Stimulated activated CD8-positive, alpha-beta memory T cell treated with anti-CD3 and anti-CD28 coated beads, Interleukin-15, amount 100 ng/mL, for 4 hours (primary cell): ENCODE measurements at places on chromosomes 13 and 19.

DNA sequence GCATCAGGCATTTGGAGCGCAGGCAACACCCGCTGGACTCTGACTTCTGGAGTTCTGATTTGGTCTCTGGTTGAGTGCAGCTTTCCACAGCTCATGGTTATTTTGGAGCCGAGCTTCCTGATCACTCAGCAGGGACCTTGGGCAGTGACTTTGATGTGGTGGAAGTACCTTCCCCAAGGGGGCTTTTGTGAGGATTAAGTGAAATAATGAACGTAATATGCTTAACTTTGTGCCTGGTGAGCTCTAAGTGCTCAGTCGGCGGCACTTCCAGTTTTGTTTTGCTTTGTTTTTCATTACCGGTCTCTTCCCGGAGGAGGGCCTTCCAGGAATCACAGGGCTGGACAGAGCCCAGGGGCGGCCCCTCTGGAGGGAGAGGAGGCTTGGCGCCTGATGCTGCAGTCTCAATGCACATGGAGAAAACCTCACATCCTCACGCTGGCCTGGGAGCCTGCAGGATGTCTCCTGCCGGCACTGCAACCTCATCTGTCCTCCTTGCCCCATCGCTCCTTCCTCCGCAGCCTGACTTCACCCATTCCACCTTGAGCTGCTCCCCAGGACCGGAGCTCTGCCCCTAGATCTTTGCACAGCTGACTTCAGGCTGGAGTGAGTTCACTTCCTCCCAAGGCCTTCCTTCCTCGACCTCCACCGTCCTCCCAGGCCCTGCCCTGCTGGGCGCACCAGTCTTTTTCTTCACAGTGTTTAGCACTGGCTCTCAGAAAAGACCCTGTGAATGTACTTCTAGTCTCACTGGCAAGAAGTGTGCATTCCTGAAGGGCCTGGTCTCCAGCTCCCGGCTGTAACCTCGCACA lies 1.5 kb downstream of the PLEKHF1 start:
- no peak for DNase-seq

GRCh38 chr13:73168226-73168952 lies 109.6 kb downstream of the KLF5 start:
- DNase-seq = no peak

DNA sequence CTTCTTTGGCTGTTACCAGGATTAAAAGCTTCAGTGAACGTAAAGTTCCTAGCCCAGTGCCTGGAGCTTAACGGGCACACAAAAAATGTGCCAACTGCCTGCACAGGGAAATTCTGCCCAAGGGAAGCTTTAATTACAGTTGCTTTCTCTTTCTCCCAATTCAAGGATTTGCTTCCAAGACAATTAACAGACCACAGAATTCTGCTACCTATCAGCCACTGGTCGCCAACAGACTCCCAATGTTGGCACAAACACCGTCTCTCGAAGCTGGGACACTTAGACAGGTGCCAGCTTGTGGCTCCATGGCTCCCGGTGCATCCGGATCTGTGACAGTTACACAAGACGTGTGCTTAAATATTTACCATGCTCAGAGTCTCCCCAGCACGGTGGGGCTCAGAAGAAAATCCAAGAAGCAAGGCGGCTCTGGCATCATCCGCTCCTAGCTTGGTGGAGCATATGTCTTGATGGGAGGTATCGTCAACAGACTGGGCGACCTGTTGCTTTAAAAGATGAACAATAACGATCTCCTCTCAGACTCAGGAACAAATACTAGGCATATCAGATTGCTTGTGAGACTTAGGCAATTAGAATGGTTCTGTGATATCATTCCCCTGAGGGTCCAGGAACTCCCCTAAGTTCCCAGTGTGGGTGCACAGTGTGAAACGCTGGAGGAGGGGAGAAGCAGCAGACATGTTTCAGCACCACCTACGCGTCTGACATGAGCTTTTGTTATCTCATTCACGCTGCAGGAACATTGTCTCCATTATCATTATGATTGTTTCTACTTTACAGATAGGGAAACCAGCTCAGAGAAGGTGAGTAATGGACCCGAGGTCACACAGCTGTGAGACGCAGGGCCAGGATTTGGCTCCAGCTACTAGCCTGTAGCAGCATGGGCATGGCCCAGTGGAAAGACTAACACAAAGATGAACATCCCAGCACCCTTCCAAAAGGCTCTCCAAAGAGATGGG lies 61.6 kb downstream of the ALOX5AP start:
- no peak for DNase-seq

DNA sequence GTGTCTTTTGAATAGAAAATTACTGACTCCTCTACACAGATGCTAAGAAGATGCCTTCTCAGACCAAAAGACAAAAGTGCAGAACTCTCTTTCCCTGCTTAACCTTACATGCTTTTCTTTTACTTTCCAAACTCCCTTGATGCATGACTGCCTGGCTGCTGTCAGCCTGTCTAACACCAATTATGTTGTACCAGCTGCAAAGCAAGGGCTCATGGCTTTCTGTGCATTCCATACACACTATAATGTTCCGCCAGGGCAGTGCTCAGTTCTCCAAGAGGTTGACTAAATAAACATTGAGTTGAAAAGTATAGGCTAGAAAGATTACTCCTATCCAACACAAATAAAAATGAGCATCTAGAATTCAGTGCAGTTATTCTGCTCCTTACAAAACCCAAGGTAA lies 330.4 kb upstream of the NBEA start:
- DNase-seq = no peak

- no peak for DNase-seq
Measured at GRCh38 chr19:18232540-18233223, 6.4 kb upstream of the PDE4C start.

GRCh38 chr13:111370570-111371535 lies 50.4 kb downstream of the TEX29 start:
- no peak for DNase-seq

- DNase-seq = no peak
Measured at GRCh38 chr13:68076046-68076445, 845.9 kb upstream of the PCDH9 start.

GRCh38 chr19:12779162-12779993 lies 4.0 kb upstream of the HOOK2 start:
- no peak for DNase-seq

GRCh38 chr19:6720369-6721137 lies at the start of gene C3:
TSS of gene C3 (minus strand) at chr19:6720650. CDS start at chr19:6720589, 61 bp downstream.
- DNase-seq = no peak

GRCh38 chr19:34325981-34326787 lies 38.8 kb upstream of the GPI start:
- DNase-seq = no peak

GRCh38 chr19:18390065-18390907 lies 4.3 kb downstream of the GDF15 start:
- DNase-seq = no peak

DNA sequence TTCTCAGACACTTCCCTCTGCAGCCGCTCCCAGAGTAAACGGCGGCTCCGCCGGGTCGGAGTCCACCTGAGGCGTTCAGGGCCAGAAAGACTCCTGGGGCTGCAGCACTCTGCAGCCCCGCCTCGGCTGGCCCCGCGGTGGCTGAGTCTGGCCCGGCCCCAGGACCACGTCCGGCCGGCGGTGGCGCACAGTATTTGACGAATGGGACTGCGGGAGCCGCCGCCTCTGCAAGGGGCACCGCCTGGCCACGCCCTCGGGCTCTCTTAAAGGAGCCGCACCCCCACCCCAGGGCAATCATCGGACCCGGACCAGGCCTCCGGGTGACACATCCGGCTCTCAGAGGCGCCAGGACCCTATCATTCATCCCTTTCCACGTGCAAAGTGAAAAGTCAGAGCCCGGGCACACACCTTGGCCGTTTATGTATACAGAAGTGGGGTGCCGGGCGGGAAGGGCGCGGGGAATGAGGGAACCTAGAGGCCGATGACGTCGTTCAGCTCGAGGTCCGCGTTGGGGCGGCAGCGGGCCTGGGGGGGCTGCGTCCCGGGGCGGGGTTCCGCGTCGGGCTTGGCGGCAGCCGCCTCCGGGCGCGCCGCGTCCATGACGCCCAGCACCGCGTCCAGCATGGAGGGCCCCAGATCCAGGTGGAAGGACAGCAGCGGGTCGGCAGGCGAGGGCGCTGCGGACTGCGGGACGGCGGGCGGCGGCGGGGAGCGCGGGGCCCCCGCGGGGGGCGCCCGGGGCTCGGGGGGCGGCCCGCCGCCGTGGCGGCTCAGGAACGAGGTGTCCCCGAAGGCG lies 1.2 kb upstream of the LENG9 start:
- peak; percentile 32 for DNase-seq

DNA sequence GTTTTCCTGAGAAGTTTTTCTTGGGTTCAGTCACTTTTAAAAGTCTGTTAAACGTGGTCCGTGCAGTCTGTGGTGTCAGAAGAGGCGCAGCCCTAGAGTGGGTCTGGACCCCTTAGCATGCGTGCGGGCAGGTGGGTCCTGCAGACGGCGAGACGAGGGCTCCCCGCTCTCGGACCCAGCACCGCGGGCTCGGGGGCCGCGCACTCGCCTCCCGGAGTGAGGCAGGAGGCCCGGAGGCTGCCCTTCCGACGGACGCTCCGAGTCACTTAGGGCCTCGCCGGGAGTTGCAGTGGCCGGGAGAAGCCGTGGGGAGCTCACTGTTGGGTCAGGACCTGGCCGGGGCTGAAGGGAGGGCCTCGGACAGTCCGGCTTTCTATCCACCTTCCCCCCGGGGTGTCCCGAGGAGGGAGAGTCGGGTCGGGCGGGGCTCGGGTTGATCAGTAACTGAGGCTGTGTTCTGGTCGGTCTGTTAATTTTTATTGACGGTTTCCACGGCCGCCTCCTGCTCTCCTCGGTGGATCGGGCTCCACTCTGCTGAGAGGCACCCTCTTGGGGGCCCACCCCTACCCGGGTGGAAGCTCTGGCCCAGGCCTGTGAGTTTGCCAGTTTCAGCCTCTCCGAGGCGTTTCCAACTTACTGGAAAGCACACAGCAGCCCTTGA lies 1.3 kb downstream of the PTBP1 start:
- DNase-seq = no peak

- DNase-seq = no peak
Measured at GRCh38 chr13:50090211-50090610, 75.0 kb downstream of the KCNRG start.

GRCh38 chr19:10419646-10420443 lies 493 bp upstream of the PDE4A start:
- DNase-seq = no peak

DNA sequence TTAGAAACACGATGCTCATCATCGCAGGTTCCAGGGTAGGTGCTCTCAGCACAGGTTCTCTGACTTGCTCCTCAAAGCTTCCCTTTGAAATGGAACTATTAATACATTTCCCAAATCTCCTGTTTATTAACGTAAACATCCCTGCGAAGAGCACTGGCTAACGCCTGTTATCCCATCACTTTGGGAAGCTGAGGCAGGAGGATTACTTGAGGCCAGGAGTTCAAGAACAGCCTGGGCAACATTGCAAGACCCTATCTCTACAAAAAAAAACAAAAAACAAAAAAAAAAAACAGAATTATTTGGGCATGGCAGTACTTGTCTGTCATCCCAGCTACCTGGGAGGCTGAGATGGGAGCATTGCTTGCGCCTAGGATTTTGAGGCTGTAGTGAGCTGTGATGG lies 18.7 kb downstream of the CEACAM16 start:
- DNase-seq = no peak

DNA sequence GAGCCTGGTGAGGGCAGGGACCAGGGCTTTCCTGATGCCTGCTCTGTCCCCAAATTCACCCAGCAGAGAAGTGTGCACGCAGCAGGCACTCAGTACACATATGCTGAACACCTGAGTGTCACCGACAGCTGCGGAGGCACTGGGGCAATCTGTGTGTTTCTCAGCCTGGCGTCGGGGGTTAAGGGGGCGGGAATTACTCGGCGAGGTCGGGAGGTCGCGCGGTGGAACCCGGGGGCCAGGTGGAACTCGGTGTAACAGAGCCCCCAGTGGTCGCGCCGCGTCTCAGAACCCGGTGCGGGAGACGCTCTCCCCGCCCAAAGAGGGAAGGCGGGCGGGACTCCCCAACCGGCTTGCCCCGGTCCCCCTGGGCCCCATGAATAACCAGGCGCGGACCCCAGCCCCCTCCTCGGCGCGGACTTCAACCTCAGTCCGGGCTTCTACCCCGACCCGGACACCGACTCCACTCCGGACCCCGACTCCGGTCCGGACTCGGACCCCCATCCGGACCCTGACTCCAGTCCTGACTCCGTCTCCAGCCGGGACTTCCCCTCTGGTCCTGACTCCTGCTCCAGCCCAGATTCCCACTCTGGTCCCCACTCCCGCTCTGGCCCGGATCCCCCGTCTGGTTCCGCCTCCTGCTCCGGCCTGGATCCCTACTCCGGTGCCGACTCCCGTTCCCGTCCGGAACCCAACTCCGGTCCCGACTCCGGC lies at the start of gene SELENOV:
Gene SELENOV (plus strand): TSS at position 300 of the 711 bp plus-strand sequence. CDS start 74 bp downstream, at position 374.
- DNase-seq = no peak

GRCh38 chr19:41821003-41821735 lies 23.3 kb downstream of the LYPD4 start:
- no peak for DNase-seq

- DNase-seq = no peak
Measured at GRCh38 chr13:110915874-110916206, 971 bp upstream of the ANKRD10 start.

DNA sequence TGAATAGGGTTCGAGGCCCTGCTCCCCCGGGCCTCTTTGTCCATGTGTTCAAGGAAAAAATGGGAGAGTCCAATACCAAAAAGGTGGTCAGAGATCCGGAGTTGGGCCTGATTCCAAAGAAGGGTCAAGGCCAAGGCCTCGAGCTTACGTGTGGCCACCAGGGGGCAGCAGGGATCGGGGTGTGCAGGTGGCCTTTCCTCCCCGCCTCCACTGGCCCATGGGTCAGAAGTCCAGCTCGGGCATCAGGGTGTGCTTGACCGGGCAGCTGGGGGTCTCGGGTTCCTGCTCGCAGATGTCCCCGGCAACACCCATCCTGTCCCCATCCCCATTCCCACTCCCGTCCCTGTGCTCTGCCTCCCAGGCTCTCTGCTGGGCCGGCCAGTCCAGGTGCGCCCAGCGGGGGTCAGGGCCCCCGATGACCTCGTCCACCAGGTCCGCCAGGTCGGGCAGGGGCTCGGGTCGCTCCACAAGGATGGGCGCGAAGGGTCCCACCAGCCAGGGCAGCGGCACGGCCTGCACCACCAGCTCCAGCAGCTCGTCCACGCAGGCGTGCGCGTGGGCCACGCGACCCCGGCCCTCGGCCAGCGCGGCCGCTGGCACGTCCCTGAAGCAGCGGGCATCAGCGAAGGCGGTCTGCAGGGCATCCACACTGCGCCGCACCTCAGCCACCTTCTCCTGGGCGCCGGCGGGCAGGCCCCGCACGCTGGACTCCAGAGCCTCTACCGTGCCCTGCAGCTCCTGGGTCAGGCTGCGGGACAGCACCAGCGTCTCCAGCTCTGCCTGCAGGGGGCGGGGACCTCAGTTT lies 5.2 kb upstream of the PLIN4 start:
- DNase-seq = no peak

DNA sequence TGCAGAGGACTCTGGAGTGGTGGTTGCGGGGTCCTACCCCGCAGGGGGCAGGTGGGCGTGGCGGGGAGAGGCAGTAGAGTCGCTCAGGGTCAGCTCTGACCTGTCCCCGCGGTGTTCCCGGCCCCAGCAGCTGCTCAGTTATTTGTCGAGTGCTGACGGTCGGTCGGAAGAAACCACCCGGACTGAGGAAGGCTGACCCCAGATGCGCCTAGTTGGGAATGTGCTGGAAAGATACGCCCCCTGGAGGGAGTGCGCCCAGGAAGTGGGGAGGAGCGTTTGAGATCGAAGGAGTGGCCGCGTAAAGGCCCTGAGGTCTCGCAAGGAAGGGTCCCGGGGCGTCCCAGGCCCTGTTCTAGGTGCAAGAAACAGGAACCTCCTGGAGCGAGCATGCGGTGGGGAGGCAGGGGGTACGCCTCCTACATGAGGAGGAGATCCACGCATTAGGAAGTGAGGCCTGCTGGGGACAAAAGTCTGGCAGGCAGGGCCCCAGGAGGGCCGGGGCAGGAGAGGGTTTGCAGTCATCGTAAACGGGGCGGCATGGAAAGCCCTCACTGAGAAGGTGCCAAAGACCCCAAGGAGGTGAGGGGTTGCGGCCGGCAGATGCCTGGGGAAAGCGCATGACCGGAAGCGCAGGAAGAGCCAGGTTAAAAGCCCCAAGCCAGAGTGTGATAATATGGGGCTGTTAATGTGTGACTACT lies 9.2 kb downstream of the CCDC8 start:
- DNase-seq = no peak
